ENCODE measurements at places on chromosomes 11 and 22. TPM values are rescaled to one million over a fixed set of nuclear protein-coding genes. Genes with fewer than 3 reads are reported as not detected.

The ANO5 gene
- 1.3 TPM for total RNA-seq

The NLRP14 gene
- 0.35 TPM for total RNA-seq

The MUC5AC gene
- not detected for total RNA-seq

The CLP1 gene
- 20.9 TPM for total RNA-seq

The OR6T1 gene
- not detected for total RNA-seq

The EPS8L2 gene
- 6.0 TPM for total RNA-seq
